ENCODE measurements at places on chromosomes 5 and 9. TPM values are rescaled to one million over a fixed set of nuclear protein-coding genes. Genes with fewer than 3 reads are reported as not detected.
A peak's percentile ranks its signal among the peaks of the same experiment; 100 is the strongest.

- DNase-seq: no peak
Measured at GRCh38 chr9:8534828-8535227, 735.2 kb upstream of the DMAC1 start.

Gene SURF6
- polyA plus RNA-seq: 36.3 TPM

Gene OSMR
- polyA plus RNA-seq: 3.2 TPM

DNA sequence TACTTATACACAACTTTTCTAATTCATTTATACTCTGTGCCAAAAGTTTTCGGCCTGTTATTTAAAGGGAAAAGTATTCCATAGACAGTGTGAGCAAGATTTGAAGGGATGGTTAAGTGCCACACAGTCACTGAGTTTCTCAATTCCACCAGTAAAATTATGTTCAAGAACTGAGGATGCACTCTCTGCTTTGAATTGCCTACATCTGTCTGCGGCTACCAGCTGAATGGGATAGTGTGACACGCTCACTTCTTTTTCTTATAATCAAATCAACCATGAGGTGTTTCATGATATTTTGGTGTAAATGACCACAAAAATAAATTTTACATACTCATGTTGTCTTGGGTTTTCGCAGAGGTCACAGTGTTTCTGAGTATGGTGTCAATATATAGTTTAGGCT is 218.4 kb upstream of the TMEM161B start:
- no peak for DNase-seq

- no peak for DNase-seq
Measured at GRCh38 chr5:32223972-32224609, 50.0 kb upstream of the GOLPH3 start.

- no peak for DNase-seq
Measured at GRCh38 chr5:61455179-61456006, 123.3 kb downstream of the ZSWIM6 start.

Gene C5orf52
- polyA plus RNA-seq: not detected

- DNase-seq: no peak
Measured at GRCh38 chr9:135127718-135128670, 40.5 kb downstream of the OLFM1 start.

DNA sequence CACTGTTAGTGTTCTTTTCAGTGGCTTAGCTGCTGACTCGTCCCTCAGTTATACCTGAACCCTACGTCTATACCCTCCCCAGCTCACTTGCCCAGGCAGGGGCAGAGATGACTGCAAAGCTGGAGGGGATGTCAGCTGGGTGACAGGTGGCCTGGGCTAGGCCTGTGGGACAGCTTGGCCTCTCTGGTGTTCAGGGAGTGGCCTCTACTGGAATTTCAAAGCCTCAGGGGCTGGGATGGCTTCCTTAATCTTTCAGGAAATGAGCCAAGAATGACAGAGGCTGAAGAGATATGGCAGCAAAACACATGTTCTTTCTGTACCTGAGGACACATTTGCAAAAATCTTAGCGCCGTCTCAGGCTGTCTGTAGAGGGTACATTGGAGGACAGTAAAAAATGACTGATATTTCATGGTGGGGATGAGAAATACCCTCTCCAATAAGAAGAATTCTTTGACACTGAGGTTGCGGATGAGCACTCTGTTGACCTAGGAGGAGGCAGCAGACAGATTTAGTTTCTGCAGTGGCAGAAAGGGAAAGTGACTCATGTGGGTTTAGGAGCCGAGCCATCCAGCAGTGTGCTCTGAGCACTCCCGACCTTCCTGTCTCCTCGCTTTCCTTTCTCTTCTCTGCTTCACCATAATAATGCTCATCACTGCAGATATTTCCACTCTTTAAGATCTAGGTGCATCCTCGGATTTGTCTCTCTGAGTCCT is 54.4 kb downstream of the ENTREP1 start:
- DNase-seq: peak; percentile 83

DNA sequence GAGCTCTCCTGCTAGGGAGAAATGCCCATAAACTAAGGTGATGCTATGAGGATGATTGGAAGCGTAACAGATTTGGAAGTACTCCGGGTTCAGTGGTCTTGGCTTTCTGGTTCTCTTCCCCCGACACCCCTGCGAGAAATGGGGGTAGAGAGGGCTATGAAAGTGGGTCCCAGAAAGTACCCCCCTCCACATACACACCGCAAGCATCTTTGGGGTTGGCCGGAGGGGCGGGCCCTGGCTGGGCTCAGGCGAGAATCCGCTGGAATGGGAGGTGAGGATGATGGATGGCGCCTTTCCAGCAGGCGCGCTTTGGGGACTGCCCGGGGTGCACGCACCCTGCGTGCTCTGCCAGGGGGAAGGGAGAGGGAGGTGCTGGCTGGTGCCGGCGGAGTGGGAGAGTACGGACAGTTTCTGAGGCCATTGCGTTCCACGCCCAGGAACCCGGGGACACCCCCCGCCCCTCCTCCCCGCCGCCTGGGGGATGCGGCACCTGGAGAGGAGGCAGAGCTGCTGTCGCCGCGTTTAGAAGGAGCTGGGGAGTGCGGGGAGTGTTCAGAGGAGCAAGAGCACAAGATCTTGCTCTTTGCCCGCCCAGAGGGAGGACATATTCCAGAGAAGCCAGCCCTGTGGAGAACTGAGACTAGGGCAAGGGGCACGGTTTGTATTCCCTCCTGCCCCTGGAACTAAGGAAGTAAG is 1.9 kb downstream of the PCSK5 start:
- DNase-seq: peak; percentile 60

Gene RFESD
- polyA plus RNA-seq: 6.0 TPM

- DNase-seq: no peak
Measured at GRCh38 chr5:33312571-33313549, 127.9 kb upstream of the TARS1 start.

Gene CCDC192
- not detected for polyA plus RNA-seq

GRCh38 chr5:159208514-159209437 is 577 bp downstream of the RNF145 start:
- DNase-seq: peak; percentile 63

DNA sequence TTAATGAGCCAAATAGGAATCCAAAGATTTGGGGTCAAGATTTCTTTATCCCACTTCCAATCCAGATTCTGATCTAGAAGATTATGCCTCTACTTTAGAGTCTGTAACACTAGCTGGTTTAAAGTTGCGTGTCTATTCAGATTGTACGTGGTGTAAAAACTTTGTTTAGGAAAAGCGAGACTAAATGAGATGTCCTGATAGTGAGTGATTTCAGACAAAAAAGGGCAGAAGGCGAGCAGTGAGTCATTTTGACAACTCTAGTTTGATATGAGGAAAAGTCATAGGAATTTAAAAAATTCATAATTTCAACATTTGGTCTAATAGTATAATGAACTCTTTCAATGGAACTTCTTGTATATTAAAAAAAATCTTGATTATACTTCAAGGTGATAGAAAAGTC is 119.6 kb upstream of the KLF9 start:
- DNase-seq: no peak

Gene PLEKHG4B
- not detected for polyA plus RNA-seq

Gene FOXD4L3
- not detected for polyA plus RNA-seq

DNA sequence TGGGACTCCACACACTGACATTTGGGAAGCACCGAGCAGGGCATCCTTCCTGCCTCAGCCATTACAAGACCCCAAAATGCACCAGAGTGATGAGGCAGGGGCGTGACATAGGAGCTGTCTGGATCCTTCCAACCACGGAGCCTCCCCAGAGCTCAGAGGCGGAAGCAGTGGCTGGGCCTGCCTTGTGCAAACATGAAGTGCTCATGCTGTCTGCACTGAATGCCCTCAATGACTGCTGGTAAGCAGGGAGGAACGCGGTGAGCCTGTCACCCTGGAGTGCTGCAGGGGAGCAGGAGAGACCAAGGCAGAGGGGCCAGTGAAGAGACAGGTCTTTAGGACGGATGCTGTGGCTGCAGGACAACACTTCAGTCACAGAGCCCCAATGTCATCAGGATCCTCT is 60.2 kb upstream of the HRH2 start:
- no peak for DNase-seq

Gene LOX
- polyA plus RNA-seq: 1.3 TPM

DNA sequence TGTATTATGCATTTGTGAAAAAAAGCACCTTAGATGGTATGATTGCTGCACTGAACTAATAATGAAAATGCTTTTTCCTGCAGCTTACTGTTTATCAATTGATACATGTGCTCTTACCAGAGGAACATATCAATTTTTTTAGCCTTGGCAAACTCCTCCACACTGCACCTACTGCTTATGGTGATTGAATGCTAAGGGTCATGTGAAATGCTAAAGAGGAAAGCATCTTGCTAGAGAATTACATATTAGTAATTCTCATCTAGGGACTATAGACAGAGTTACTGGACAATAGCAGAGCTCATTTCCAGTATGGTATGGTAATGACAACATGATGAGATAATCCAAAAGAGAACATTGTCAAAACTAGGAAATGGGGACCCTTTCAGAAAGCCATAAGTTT is 817.1 kb downstream of the CDH12 start:
- no peak for DNase-seq

- peak; percentile 32 for DNase-seq
Measured at GRCh38 chr5:1405539-1406530, 39.4 kb downstream of the SLC6A3 start.

Gene ZDHHC12
- polyA plus RNA-seq: 18.5 TPM

Gene LURAP1L
- polyA plus RNA-seq: 2.3 TPM

GRCh38 chr9:106862821-106863720 is at the start of gene ZNF462:
Gene ZNF462 (plus strand): TSS chr9:106863166. CDS start chr9:106923384, 60,218 bp downstream.
- DNase-seq: peak; percentile 43

GRCh38 chr9:70049236-70049635 is 5.6 kb downstream of the MAMDC2 start:
- DNase-seq: peak; percentile 67

GRCh38 chr5:138745268-138745667 is 8.0 kb upstream of the CTNNA1 start:
- DNase-seq: no peak
